Mesenteric fat pad (tissue), 1 donor: ENCODE measurements at places on chromosomes 7 and 10. TPM values are rescaled to one million over a fixed set of nuclear protein-coding genes. Genes with fewer than 3 reads are reported as not detected.

The ZNF804B gene
- total RNA-seq, result not detected

The EIF5AL1 gene
- 0.22 TPM for total RNA-seq

The HYAL4 gene
- not detected for total RNA-seq

The NAT16 gene
- total RNA-seq, result not detected

The PPP1R9A gene
- total RNA-seq, result 13.8 TPM

The PRR15 gene
- 3.1 TPM for total RNA-seq

The WNT2 gene
- total RNA-seq, result 0.45 TPM

The SP8 gene
- not detected for total RNA-seq

The TCERG1L gene
- total RNA-seq, result not detected

The RBP3 gene
- total RNA-seq, result not detected

The LIPN gene
- 0.74 TPM for total RNA-seq

The ALOX5 gene
- total RNA-seq, result 36.8 TPM

The MEOX2 gene
- total RNA-seq, result 22.1 TPM

The EN2 gene
- 0.22 TPM for total RNA-seq

The CRYGN gene
- total RNA-seq, result 1.5 TPM

The ZC3HAV1L gene
- total RNA-seq, result 13.6 TPM

The UNCX gene
- not detected for total RNA-seq

The TMEM225B gene
- 0.55 TPM for total RNA-seq

The ODAD2 gene
- 0.22 TPM for total RNA-seq

The TAS2R5 gene
- total RNA-seq, result 1.1 TPM

The CDK6 gene
- 17.1 TPM for total RNA-seq

The EBLN1 gene
- total RNA-seq, result not detected

The WDR86 gene
- total RNA-seq, result 19.4 TPM

The NOC3L gene
- total RNA-seq, result 22.2 TPM

The TLL2 gene
- total RNA-seq, result not detected

The MYO3A gene
- not detected for total RNA-seq

The SFTPD gene
- total RNA-seq, result not detected

The CPXM2 gene
- 17.9 TPM for total RNA-seq

The PRPS1L1 gene
- total RNA-seq, result not detected

The HDAC9 gene
- 21.7 TPM for total RNA-seq

The GPC2 gene
- total RNA-seq, result 1.2 TPM

The REPIN1 gene
- total RNA-seq, result 82.1 TPM

The PRKCQ gene
- 0.35 TPM for total RNA-seq

The FRMD4A gene
- total RNA-seq, result 188 TPM
